ENCODE measurements at places on chromosomes 11 and 22.

GRCh38 chr11:61112575-61112974, 10.3 kb downstream of the CD5 start:
- DNase-seq, result no peak

DNA sequence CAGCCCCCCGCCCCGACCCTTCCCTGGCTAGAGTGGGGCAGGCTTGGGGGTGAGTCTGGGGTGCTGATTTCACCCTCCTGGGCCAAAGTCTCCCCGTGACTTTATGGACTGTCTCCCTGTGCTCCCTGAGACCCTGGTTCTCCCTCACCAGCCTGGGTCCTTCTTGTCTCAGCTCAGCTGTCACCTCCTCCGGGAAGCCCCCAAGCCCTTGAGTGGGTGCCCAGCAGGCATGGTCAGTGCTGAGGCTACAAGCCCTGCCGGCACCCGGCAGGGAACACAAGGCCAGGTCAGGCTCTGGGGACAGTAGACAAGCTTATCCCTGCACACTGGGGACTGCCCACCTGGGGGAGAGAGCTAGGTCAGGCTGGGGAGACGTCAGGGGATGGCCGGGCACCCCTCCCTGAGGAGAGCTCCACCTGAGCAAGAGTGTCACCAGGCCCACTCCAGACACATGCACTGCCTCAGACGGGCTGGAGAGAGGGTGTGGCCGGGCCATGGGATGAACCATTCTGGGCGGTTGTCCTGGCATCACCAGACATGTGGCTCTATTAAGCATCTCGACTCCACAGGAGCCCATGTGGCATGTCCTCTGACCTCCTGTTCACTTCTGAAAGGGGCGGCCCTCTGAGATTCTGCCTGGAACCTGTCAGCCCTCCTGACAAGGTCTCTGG, 22.6 kb upstream of the RTN4R start:
- no peak for DNase-seq

DNA sequence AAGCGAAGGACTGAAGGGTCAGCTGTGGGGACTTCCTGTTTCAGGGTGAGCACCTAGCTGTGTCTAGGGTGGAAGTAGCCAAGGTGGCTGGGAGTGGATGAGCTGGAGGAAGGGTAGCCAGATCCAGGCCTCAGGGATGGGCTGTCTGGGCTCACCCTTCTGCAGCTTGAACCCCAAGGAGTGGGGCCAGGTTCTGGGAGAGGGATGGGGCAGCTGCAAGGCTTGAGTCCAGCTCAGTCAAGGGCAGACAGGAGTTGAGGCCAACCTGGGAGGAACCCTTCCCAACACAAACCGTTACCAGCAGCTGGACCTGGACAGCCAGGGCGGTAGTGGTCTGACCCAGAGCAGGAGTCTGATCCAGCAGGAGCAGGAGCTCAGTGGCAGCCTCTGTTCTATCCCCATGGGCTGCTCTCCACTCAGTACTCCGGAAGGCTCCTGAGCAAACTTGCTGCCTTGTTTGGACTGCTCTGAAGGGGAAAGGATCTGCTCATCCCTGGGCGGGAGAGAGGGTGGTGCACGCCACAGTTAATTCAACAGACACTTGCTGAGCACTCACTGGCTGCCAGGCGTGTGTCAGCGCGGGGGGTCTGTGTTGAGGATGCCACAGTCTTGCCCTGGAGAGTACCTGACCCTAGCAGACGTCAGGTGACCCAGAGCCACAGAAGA, 53.8 kb upstream of the THY1 start:
- no peak for DNase-seq

DNA sequence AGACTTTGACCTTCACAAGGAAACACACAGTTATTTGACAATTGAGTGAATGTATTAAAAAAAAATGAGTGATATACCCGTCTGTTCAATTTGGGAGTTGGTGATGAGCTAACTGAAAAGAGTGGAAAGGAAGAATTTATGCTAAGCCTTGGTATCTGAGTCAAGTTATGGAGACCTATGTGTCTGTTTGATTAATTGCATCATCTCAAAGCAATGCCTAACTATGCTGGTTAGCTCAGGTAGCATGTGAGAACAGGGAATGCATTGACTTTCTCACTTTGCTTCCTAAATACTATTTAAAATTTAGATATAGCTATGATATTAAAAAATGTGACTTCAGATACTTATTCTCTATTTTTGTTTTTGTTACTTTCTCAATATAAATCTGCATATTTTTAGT, 110.5 kb downstream of the DDX10 start:
- no peak for DNase-seq

- DNase-seq, result no peak
Observed at GRCh38 chr22:36144886-36145541, 15.5 kb downstream of the APOL3 start.

DNA sequence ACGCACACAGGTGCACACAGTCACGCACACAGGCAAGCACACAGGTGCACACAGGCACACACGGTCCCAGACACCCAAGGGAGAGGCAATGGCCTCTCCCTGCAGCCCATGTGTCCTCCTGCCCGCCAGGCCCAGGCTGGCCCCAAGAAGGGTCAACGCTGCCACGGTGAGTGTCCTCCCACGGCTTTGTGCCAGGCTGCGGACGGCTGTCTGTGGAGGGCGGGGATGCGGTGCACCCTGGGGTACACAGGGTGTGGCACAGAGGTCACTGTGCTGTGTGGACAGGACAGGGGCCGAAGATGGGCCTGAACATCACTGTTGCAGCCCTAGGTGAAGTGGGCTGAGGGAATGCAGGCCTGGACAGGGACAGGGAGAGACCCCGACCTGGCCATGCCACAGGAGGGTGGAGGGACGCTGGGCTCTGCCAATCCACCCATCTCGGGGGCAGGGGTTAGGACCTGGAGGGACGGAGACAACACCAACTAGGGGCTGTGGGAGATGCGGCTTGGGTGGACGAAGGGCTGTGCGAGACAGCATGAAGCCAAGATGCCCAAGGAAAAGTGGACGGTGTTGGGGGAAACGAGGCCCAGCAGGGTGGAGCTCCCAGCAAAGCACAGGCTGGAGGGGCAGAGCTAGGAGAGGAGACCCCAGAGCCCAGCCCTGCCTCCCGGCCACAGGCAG, 523.8 kb downstream of the BRD1 start:
- DNase-seq, result peak; percentile 7

DNA sequence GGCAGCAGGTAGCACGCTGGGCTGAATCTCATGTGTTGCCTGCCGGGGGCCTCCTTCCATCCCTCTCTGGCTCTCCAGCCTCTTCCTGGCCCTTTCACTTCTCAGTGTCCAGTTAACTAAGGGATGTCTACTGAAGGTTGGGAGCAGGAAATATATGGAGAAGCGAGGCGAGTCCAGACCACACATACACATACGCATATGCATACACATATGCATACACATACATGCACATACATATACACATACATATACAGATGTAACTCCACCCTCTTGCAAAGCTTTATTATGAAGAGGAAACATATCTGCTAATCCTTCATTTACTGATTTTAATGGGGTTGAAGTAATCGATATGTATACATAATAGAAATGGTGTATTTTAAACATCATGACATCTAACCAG, 636.1 kb upstream of the CCDC179 start:
- DNase-seq, result no peak

DNA sequence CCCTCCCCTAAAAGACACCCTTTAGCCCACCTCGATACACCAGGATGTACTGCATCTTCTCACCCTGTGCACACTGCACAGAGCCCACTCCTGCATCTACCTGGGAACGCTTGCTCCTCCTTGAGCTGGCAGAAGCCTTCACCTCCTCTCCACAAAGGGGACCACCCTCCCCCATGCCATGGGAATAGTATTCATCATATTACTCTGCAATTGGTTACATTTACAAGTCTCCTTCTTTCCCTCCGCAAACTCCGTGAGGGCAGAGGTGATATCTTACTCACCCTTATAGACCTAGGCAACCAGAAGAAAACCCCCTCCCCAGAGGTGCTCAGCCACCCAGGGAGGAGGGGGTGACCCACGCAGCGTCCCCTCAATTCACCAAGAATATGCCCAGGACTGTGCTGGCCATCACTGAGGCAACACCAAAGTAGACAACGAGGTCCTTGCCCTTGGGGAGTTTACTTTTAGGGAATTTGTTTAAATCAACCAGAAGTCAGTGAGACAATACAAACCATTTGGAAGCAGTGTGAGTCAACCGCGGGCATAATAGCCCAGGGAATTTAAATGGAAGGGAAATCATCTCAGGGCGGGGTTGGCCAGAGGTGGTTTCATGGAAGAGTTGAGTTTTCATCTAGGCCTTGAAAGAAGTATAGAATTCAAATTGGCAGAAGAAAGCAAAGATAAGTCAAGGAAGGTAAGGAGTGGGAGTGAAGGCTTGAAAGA, 214.5 kb downstream of the BARX2 start:
- no peak for DNase-seq

DNA sequence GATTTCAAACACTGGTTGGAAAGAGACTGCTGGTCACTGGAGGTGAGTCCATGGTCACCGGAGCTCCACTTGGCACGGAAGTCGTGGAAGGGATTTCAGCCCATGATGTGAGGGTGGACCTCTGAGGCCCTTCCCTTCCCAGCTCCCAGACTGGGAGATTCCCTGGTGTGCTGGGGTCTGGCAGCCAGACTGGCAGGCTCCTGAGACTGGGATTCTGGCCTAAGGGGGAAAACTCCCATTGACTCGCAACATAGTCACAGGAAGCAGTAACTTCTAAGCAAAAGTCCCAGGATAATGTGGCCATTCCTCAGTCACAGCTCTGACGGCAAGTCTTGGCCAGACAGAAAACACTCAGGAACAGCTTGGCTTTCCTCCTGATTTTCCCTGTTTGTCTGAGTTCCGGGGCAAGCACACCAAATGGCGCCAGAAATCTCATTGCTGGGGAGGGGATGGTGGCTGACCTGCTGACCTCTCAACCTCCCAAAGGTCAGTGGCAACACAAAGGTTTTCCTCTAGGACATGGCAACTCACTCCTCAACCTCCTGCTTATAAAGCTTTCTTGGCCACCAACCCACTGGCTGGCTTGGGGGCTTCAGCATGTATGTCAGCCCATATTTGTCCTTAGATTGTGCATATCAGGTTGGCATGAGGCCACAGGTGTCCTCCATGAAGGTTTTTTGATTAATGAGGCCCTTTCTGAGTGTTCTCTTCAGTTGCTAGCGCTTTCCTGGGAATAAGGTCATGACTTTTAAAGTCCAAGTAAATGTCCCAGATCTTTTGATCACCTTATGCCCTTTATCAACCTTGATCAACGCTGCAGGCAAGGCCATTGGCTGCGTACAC, 99.5 kb downstream of the CCDC81 start:
- DNase-seq, result no peak

GRCh38 chr11:16226245-16226644, 130.1 kb downstream of the SOX6 start:
- no peak for DNase-seq

DNA sequence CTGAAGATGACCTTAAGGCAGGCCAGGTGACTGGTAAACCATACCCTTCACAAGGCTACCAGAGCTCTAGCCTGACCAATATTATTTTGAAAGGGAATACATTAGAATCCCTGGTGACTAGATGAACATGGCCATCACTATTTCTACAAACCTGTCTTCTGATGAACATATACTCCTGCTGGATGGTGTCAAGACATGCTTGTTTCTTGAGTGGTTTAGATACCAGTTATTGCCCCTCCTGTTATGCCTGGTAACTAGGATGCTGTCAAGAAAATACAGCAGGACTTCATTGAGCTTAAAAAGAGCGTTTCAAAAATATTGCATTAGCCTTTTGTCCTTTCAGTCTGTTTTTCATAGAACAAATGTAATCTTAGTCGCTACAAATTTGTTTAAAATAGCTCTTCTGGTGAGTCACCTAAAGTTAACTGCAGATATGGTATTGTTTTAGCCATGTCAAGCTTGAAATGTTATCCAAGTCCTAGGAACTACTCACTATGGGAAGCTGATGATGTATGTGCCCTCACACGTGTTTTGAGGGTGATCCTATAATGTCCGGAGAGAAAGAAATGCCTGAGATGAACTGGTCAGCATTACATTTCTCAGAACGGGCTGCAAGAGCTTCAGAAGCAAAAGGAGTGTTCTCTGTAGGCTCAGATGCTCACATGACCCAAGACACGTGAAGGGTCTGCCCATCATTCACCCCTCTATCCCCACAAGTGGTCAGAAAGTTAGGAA, 20.6 kb downstream of the ADM start:
- no peak for DNase-seq

All from activated CD4-positive, alpha-beta T cell treated with anti-CD3 and anti-CD28 coated beads for 1 hour (primary cell).